ENCODE measurements at places on chromosomes 3 and 15.
A peak's percentile ranks its signal among the peaks of the same experiment; 100 is the strongest.

GRCh38 chr3:23923786-23924185 is 6.9 kb downstream of the RPL15 start:
- no peak for DNase-seq

- no peak for DNase-seq
Measured at GRCh38 chr15:90677807-90678790, 39.0 kb upstream of the BLM start.

DNA sequence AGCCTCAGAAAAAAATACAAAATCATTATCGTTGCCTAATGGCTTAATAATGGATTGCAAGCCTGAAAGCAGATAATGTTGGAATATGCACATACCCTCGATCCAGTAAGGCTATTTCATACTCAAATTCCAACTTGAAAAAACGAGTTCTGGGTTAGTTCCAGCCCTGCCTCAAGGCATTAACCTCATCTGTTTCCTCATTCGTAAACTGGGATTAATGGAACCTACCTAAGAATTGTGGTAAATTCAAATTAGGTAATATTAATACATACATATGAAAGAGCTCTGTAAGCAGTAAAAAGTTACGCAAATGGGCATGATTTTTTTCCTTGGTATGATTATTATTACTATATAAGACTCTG is 107.5 kb downstream of the SRGAP3 start:
- DNase-seq: no peak

- no peak for DNase-seq
Measured at GRCh38 chr15:41957021-41957897, 15.1 kb downstream of the EHD4 start.

GRCh38 chr15:77493324-77493907 is 72.7 kb downstream of the HMG20A start:
- peak; percentile 65 for DNase-seq

DNA sequence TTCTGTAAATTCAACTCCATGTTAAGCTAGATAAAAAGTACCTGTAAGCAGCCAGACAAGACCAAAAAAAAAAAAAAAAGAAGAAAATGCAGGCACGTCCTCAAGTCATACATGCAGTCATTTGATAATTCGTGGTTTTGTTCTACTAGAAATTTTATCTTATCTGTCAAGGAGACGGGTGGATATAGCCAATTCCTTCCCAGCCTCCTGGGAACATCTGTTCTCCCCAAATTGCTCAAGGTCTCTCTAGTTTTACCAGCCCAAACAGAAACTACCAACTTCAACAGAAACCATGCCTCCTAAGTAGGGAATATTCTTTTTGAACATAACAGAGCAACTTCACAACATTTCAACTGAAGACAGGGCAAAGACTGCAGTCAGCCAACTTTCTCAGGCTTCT is 19.5 kb downstream of the RYK start:
- DNase-seq: no peak

GRCh38 chr3:72082186-72082715 is 297.3 kb upstream of the PROK2 start:
- DNase-seq: no peak

DNA sequence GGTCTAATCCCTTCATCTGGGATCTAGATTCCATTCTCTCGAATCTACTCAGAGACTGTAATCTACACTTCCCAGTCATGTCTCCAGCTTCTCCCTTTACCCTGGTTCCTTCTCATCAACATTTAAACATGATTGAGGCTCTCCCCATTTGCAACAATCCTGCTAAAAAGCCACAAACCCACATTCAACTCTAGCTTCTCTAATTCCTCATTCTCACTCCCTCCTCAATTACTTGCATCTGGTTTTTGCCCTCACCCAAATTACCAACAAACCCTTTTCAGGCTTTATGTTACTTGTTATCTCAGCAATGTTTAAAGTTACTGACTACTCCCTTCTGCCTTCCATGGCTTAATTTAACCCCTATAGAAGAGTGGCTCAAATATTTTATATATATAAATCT is 11.5 kb downstream of the ETFA start:
- no peak for DNase-seq

DNA sequence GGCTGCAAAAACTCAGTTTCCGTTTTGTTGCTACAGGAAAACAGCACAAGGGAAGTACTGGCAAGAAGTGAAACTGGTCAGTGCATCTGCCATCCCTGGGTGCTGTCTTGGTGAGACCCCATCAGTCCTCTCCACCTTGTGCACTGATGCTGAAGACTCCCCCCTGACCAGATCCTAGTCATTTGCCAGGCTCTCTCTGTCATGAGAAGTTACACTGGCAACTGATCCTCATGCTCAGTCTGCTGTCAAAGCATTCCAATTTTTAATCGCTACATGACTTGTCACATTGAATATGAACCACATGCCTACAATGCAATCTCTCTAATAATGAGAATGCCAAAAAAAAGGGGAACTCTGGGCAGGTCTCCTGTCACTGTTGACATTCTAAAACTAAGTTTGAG is 296.5 kb downstream of the ZIC1 start:
- no peak for DNase-seq

DNA sequence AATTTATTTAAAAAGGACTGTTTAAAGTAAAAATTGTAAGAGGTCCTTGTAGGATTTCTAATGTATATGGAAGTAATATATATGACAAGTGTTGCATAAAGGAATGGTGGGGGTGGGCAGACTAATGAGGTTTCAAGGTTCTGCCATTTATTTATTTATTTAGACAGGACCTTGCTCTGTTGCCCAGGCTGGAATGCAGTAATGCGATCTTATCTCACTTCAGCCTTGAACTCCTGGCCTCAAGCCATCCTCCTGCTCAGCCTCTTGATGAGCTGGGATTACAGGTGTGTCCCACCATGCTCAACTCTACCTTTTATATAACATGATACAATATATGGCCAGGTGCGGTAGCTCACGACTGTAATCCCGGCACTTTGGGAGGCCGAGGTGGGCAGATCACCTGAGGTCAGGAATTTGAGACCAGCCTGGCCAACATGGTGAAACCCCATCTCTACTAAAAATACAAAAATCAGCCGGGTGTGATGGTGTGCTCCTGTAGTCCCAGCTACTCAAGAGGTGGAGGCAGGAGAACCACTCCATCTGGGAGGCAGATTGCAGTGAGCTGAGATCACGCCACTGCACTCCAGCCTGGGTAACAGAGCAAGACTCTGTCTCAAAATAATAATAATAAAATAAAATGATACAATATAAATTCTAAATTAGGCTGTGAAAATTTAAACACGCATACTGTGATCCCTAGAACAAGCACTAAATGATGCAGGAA is 33.8 kb upstream of the IGF2BP2 start:
- no peak for DNase-seq

DNA sequence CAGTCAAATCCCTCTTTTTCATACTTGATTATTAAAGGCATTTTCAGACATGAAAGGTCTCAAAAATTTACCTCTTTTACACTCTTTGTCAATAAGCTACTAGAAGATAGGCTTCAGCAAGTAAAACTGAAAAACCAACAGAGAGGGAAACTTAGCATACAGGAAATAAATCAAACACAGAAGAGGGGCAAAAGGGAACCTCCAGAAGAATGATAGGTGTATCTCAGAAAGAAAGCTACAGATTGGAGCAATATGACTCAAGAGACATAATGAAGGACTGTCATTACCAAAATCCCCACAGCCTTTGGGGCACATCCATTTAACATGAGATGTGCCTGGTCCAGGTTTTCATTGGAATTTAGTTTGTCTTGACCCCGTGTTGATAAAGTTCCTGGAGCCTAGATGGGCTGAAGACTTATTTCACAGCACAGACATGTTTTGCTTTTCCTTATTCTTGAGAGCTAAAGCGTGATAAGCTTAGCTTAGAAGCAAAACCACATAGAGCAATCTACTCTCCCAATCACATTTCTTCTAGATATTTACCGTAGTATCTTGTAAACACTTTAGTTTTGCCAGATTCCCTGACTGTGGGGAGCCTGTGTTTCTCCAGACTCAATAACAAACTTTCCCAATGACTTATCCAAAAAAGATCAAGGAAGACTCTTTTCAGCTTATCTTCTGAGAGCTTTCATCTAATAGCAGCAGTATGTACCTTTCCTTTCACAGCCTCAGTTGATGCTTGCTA is 11.7 kb downstream of the LRRFIP2 start:
- DNase-seq: no peak

DNA sequence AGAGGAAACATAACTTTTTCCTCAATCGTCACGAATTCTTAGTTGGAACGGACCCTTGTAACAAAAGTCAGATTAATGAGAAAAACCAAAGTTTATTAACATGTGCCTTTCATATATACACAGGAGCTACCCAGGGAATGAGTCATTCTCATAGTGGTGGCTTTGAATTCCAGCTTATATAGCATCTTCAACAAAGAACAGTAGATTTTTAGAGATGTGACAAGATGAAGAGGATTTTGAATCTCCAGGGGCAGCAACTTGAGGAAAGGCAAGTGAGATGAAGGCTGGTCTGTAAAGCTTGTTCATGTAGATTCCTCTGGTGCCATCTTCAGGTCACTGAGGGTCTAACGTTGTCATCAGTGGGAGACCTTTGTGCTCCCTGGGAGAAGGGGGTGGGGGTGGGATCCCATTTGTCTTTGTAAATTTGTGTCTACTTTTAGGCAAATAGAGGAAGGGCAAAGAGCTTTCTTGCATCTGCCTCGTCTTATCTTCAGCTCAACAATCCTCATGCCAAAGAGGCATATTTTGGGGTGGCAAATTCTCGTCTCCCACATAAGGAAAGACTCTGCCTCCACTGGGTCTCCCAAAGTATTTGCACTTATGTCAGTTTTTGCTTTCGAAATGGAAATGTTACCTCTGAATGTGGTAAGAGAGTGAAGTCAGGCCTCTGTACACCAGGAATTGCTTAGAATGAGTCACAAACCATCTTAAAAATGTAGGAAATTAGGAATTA is 29.5 kb downstream of the CLEC3B start:
- peak; percentile 85 for DNase-seq

GRCh38 chr3:59970376-59970775 is 920.6 kb upstream of the CFAP20DC start:
- no peak for DNase-seq

DNA sequence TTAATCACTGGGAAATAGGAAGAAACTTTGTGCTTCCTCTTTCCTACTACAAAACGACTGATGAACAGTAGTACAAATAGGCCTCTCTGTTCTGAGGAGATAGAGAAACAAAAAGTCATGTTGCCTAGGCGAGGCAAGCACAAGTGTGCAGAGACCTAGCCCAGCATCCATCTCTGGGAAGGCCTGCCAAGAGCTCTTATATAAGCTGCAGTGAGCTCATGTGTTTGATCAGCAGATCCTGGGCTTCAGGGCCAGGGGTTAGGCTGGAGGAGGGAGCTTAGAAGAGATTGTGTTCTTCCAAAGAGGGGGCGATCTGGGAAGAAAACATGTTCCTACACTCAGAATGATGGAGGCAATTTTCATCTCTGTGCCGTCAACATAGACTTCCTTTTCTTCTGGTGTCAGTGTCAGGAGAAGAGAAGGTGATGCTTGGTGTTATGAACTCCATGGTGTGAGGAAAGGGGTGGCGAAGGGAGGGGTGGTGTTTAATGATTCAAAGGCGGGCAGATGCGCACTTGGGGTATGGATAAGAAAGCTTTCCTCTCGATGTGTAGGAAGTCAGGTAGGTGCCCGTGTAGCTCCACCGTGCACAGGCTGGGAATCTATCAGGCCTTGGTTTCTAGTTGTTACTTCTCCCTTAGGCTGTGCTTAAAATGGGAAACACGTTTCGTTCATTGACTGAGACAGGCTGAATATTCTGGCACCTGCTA is 29.5 kb upstream of the ETV5 start:
- DNase-seq: no peak

DNA sequence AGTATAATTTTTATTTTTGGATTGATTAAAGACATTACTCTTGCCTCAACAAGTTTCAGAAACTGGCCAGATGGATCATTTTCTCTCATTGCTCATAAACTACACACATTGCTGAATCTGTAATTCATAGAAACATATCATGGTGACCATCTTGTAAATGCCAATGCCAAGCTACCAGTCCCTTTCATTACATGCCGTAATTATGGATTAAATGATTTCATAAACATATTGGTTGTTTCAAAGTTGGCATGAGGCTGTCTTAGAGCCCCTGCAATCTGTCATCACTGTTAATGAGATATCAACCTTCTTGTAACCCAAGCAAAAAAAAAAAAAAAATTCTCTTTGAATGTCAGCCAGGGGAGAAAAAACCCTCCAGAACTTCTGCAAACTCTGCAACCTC is 112.2 kb downstream of the DCLK3 start:
- no peak for DNase-seq

- no peak for DNase-seq
Measured at GRCh38 chr3:177107461-177108239, 89.6 kb downstream of the TBL1XR1 start.

Measured in ELR (cell line).